Dermis blood vessel endothelial cell (primary cell): ENCODE measurements at places on chromosomes 1 and 21. TPM values are rescaled to one million over a fixed set of nuclear protein-coding genes. Genes with fewer than 3 reads are reported as not detected.

The SCMH1 gene
- 14.8 and 16.0 TPM in 2 replicates for total RNA-seq

The BARHL2 gene
- not detected in 2 replicates for total RNA-seq

The CD52 gene
- not detected in 2 replicates for total RNA-seq

The IVL gene
- total RNA-seq, result not detected in 2 replicates

The KRTAP19-1 gene
- not detected in 2 replicates for total RNA-seq

The LCE1C gene
- total RNA-seq, result not detected in 2 replicates

The PI4KB gene
- 45.5 and 55.3 TPM in 2 replicates for total RNA-seq

The ZFP69B gene
- 1.2 and 2.0 TPM in 2 replicates for total RNA-seq

The UTP25 gene
- 6.9 and 8.2 TPM in 2 replicates for total RNA-seq

The SOAT1 gene
- 15.1 and 28.7 TPM in 2 replicates for total RNA-seq

The ZNF695 gene
- 2.7 and 2.9 TPM in 2 replicates for total RNA-seq

The DISP3 gene
- total RNA-seq, result 0.09 TPM in 1 of 2 replicates, not detected in the other

The RAB42 gene
- total RNA-seq, result 2.5 and 8.8 TPM in 2 replicates

The RNF186 gene
- total RNA-seq, result not detected in 2 replicates

The PLA2G2C gene
- total RNA-seq, result not detected in 2 replicates

The PYCR2 gene
- total RNA-seq, result 35.7 and 41.1 TPM in 2 replicates

The FCRL1 gene
- not detected in 2 replicates for total RNA-seq

The SYT14 gene
- 0.09 and 0.17 TPM in 2 replicates for total RNA-seq

The TFF2 gene
- not detected in 2 replicates for total RNA-seq

The EYA3 gene
- 14.0 and 18.8 TPM in 2 replicates for total RNA-seq

The CHIT1 gene
- total RNA-seq, result under 0.01 TPM in 2 replicates

The RPTN gene
- not detected in 2 replicates for total RNA-seq

The OR2W3 gene
- not detected in 2 replicates for total RNA-seq

The FLG2 gene
- not detected in 2 replicates for total RNA-seq

The MIXL1 gene
- total RNA-seq, result 0.05 TPM in 1 of 2 replicates, not detected in the other

The PM20D1 gene
- 0.05 TPM in 1 of 2 replicates, not detected in the other for total RNA-seq

The FNDC10 gene
- 0.68 and 1.4 TPM in 2 replicates for total RNA-seq

The PLXNA2 gene
- 54.8 and 95.8 TPM in 2 replicates for total RNA-seq

The AQP10 gene
- total RNA-seq, result not detected in 2 replicates

The LHX8 gene
- not detected in 2 replicates for total RNA-seq

The PLEKHG5 gene
- total RNA-seq, result 36.9 and 50.9 TPM in 2 replicates

The LINGO4 gene
- not detected in 2 replicates for total RNA-seq

The NEXN gene
- 3.1 and 5.8 TPM in 2 replicates for total RNA-seq

The RBM11 gene
- not detected in 2 replicates for total RNA-seq

The RIPPLY3 gene
- under 0.01 TPM in 1 of 2 replicates, not detected in the other for total RNA-seq

The MYOM3 gene
- under 0.01 TPM in 1 of 2 replicates, not detected in the other for total RNA-seq

The GJA9 gene
- not detected in 2 replicates for total RNA-seq
